Peyer's patch (tissue), 4 donors: ENCODE measurements at places on chromosomes 11 and 22. TPM values are rescaled to one million over a fixed set of nuclear protein-coding genes. Genes with fewer than 3 reads are reported as not detected.

DNA sequence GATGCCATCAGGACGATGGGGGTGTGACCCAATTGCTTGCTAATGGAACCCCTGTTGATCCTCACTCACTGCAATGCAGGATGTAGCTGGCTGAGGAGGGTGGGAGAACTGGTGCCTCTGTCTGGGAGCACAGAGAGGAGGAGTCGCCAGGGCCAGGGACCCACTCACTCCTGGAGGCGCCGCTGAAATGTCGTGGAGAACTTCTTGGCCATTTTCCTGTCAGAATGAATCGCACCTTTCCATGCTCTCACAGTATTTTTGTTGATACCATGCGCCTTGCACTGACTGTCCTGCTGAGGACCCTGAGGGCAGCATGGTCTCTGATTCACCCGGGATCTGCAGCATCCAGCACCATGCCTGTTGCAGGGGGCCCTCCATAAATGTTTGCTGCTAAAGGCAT, 211.4 kb downstream of the DSCAML1 start:
- no peaks in the 10 kb centered on the region for H3K4me1 ChIP-seq
- H3K36me3 ChIP-seq, result no peaks in the 10 kb centered on the region
- no peak for DNase-seq

- no peaks in the 10 kb centered on the region for H3K36me3 ChIP-seq
- no peak overlapping the region for H3K4me3 ChIP-seq
Measured at GRCh38 chr11:127075758-127076157, 75.2 kb upstream of the KIRREL3 start.

- H3K4me1 ChIP-seq, result no peaks in the 10 kb centered on the region
- no peak for DNase-seq
- H3K27me3 ChIP-seq, result no peaks in the 10 kb centered on the region
- no peak overlapping the region for H3K27ac ChIP-seq
- H3K4me3 ChIP-seq, result no peak overlapping the region
Measured at GRCh38 chr11:22130462-22131053, 62.3 kb upstream of the ANO5 start.

DNA sequence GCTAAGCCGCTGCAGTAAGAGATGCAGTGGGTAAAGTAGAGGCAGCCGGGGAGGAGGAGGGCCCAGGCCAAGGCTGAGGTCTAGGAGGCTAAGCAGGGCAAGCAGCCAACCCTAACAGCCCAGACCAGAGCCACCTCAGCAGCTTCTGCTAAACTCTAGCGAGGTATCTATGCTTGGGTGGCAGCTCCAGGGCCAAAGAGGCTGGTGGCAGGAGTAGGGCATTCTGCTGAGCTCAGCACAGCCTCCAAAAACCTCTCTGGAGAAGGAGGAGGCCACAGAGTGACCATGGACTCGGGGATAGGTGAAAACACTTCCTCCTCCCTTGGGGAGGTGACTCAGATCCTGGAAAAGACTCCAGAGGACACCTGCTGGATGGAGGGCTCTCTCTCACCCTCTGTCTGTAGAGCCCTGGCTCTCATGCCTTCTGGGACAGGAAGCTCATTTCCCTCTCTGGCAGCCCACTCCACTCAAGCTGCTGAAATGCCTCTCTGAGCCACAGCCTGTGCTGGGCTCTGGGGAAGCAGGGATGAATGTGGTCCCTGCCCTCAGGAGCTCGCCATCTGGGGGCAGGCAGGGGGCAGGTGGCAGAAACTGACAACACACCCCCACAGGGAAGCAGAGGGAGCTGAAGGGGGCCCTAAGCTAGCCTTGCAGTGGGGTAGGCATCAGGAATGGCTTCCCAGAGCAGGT, 16.5 kb upstream of the TPBGL start:
- no peaks in the 10 kb centered on the region for H3K36me3 ChIP-seq
- H3K4me1 ChIP-seq, result no peaks in the 10 kb centered on the region
- peak; percentile 19 for DNase-seq
- H3K4me3 ChIP-seq, result no peak overlapping the region

Gene MRE11
- 38.0 TPM for total RNA-seq

Gene DSCAML1
- 0.95 TPM for total RNA-seq

DNA sequence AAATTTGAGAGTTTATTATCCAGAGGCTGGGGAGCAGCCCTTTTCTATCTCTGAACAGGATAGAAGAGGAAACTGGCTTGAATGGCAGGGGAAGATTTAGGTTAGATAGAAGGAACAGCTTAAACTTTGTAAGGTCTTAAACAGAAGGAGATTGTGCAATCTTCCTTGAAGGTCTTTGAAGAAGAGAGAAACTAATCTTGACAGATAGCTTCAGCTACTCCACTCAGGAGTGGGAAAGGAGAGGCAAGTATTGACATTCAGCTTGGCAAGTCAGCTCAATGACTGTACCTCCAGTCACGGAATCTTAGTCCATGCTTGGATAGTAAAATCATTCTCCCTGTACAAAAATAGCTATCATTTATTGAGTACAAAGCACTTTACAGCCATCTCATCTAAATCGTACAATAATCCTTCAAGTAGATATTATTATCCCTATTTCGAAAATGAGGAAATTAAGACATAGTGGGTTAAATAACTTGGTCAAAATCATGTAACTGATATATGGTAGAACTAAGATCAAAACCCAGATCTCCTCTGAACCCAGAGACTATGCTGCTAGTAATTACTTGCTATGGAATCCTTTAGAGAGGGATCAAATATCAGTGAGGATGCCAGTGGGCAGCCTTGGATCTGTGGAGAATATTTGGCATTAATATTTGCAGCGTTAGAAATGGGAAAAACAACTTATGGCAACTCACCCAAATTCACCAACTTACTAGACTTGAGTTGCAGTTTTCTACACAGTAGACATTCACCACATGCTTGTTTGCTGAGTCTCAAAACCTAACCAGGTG, 14.6 kb downstream of the C11orf97 start:
- H3K4me3 ChIP-seq, result no peak overlapping the region
- no peaks in the 10 kb centered on the region for H3K27me3 ChIP-seq
- no peaks in the 10 kb centered on the region for H3K36me3 ChIP-seq
- peaks cover 7% of the 10 kb centered on the region for H3K4me1 ChIP-seq
- H3K27ac ChIP-seq, result no peak overlapping the region

Gene CDC42BPG
- 25.6 TPM for total RNA-seq
